ENCODE measurements at places on chromosomes 12 and 14. TPM values are rescaled to one million over a fixed set of nuclear protein-coding genes. Genes with fewer than 3 reads are reported as not detected.

- no peak for DNase-seq
These were observed 25.2 kb upstream of the SCFD1 start for GRCh38 chr14:30596935-30597334.

GRCh38 chr14:21084998-21085853 is 13.2 kb downstream of the ZNF219 start:
- no peak for DNase-seq

- DNase-seq = no peak
These were observed 901.6 kb downstream of the BCL11B start for GRCh38 chr14:98370352-98370751.

DNA sequence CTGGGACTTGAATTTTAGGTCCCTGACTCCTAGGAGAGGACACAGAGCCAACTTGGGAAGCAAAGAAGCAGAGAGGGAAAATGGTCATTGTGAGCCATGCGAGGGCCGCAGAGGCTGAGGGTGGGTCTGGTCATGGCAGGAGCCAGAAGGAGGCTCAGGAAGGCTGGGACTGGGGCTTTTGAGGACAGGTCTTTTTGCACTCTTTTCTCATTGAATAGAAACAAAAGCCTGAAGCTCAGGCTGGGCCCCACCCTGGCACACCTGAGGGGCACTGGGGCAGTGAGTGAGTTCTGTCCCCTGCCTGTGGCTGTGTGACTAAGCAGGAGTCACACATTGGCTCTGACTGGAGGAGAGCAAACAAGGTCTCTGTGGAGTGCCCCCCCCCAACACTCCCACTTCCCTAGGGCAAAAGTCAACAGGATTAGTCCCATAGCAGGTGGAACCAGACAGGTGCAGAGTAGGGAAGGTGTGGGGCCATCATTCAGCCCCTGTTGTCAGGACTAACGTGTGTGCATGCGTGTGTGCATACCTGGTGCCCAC is 2.8 kb downstream of the KRT7 start:
- DNase-seq = no peak

GRCh38 chr14:96516351-96516750 is 14.2 kb downstream of the PAPOLA start:
- DNase-seq = no peak

GRCh38 chr14:36946872-36947271 is 225.5 kb downstream of the SLC25A21 start:
- no peak for DNase-seq

MUCL1 gene
- not detected for total RNA-seq

DNA sequence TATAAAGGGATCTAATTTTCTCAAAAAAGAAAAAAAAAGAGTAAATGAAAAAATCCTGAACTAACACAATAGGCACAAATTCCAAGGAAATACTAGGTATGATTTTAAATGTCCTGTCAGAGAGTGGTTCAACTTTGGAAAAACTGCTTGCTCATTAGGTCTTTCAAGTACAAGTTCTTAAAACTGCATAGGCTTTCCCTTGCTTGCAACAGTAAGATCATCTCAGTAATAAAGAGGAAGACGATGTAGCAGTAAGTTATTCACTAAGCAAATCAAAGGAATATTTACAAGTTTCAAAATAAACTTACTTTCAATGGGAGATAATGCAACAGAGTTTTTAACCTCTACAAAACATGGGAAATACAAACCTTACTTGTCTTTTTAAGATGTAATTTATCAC is 21.6 kb downstream of the CORO1C start:
- no peak for DNase-seq

RASSF9 gene
- 3.0 TPM for total RNA-seq

CRIP1 gene
- total RNA-seq = 13.2 TPM

CPNE6 gene
- not detected for total RNA-seq

GRCh38 chr14:74204491-74204890 is 34.8 kb upstream of the VSX2 start:
- DNase-seq = no peak

- DNase-seq = no peak
These were observed 130.9 kb upstream of the PLEKHA5 start for GRCh38 chr12:18998343-18999261.

GRCh38 chr14:90758959-90759358 is 57.3 kb downstream of the TTC7B start:
- no peak for DNase-seq

OR4E2 gene
- total RNA-seq = not detected

TSHR gene
- total RNA-seq = not detected

SLC25A21 gene
- total RNA-seq = 1.4 TPM

FAM186B gene
- 0.29 TPM for total RNA-seq

GRCh38 chr12:116126610-116127009 is 150.9 kb downstream of the MED13L start:
- DNase-seq = no peak

DNA sequence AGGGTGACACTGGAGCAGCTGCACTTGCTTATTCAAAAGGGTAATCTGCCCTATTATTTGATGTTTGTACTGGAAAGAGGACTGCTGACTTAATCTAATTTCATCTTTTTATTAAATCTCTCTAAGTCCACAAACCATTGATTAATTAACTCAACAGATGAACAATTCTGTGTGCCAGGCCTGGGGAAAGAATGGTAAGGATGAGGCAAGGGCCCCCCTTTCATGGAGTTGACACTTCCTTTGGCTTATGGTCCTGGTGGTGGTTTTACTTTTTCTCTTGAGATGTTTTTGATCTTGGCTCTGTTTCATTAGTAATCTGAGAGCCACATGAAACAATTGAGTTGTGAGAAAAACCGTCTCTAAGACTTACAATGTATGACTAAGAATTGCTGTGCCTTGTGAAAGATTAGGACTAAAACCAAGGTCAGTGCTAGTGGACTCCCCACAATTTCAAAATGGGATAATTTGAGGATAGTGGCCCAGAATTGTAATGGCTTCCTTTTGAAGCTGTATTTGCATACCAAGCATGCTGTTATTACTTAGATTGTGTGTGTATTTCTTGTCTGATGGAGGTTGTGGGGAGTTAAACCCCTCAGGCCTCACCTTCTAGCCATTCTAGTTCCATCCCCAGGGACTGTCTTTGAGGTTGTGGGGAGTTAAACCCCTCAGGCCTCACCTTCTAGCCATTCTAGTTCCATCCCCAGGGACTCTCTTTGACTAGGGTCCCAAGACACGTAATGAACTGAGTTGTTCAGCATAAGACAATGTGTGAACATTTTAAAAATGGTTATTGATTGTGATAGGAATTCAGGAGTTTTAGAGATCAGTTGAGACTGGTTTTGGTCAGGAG is 52.5 kb upstream of the EVL start:
- DNase-seq = no peak

USP44 gene
- total RNA-seq = 13.3 TPM

DNA sequence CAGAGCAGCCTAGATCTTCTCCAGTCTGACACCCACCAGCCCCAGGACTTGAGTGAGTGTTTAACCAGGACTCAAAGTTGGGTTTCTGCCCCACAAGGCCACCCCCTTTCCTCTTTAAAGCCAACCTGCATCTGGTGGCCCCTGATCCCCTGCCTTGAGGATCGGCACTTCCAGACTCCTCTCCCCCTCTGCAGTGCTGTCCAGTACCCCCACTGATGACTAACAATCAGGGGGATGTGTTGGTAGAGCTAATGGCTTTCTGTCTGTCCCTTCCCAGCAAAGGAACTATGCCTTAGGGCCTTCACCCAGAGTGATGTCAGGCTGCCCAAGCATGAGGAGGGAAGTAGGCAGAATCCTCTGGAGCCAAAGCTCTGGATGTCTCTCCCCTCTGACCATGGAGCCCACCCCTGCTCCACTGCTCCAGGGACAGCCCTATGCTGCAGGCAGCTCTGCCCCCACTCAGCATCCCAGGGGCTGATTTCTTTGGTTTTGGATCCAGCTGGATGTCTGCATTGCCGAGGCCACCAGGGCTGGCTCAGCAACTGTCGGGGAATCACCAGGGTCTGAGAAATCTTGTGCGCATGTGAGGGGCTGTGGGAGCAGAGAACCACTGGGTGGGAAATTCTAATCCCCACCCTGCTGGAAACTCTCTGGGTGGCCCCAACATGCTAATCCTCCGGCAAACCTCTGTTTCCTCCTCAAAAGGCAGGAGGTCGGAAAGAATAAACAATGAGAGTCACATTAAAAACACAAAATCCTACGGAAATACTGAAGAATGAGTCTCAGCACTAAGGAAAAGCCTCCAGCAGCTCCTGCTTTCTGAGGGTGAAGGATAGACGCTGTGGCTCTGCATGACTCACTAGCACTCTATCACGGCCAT is 42.9 kb downstream of the DAD1 start:
- DNase-seq = no peak

- DNase-seq = peak; percentile 51
These were observed 490 bp downstream of the RILPL1 start for GRCh38 chr12:123532808-123533649.

KLRC4 gene
- total RNA-seq = not detected

PTPRR gene
- 39.1 TPM for total RNA-seq

DNA sequence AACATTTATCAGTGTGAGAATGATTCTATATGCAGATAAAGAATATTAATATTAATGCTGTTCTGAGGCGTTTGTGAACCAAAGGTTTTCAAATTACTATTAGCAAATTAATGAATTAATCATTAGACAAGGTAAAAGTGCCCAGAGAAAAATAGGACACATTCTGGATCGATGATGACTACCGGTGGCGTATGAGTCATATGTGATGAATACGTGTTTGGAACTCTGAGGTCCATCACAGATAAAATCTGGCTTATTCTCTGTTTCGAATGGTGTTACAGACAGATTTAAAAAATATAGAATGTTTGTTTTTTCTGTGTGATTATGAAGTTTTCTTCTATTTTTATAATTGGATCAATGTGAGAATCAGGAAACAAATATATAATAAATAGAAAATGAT is 79.2 kb upstream of the RTL1 start:
- peak; percentile 23 for DNase-seq

OR6C2 gene
- total RNA-seq = not detected

SOS2 gene
- total RNA-seq = 14.7 TPM

DNA sequence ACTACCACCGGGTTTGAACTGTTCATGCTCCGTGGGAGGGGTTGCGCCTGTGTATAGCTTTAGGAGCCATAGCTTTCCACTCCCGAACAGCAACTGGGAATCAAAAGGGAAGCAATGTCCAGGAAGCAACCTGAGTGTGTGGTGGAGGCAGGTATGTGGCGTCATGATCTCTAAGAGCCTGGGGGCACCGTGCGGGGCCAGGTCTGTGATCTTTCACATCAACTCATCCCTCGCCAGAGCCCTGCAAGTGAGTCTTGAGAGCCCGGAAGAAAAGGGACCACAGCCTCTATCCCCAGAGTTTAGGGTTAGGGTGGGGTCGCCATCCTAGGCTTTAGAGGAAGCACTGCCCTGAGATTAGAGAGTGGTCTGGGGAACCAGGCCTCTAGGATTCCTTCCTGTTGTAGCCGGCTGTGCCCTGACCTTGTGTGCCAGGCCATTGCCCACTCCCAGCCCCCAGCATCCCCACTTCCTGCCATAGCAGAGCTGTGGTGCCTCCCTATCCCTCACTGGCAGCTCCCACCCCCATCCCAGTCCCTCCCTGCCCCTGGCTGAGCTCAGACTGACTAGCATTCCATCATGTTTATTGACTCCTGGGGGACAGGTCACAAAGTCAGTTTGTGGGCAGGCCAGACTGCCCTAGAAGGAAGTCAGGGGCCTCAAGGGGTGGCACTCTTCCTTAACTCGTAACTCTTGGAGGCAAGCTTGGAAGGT is 745 bp upstream of the ADCY4 start:
- DNase-seq = no peak

PRICKLE1 gene
- total RNA-seq = 7.0 TPM

GRCh38 chr14:99561864-99562263 is 42.1 kb downstream of the CCDC85C start:
- DNase-seq = no peak

TOGARAM1 gene
- total RNA-seq = 15.1 TPM

DNA sequence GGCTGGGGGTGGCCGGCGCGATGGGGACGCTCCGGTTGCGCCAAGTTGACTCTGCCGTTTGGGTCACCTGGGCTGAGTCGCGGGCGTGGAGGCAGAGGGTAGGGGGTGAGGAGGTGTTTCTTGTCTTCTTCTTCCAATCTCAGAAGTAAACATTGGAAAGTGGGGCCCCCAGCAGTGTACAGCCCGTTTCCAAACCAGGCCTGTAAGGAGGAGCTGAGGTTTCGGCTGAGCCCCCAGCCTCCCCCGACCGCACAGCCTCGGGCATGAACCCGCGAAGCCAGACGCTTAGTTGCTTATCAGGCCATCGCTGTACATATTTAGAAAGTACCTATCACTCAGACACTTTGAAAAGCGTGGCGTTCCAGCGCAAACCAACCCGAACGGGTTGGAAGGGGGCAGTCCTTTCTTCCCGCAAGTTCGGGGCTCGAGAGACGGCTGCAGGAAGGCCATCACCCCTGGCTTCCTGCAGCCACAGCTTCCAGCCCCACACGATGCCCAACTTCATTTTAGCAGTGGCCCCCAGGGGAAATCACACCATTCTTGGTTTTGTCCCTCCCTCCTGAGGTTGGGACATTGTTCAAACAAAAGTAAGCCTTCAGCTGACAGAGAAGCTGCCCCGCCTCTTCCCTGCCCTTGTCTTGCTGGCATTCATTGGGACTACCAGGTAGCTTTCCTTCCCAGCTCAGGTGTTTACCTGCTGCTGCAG is 164.1 kb downstream of the ZFP36L1 start:
- peak; percentile 57 for DNase-seq

GRCh38 chr14:49868720-49869114 is 16.1 kb upstream of the NEMF start:
- DNase-seq = no peak

All from Calu3 (cell line).